ENCODE measurements at places on chromosomes 12 and 14.

- no peak for DNase-seq
These were observed 94.1 kb downstream of the PHETA1 start for GRCh38 chr12:111274777-111275176.

DNA sequence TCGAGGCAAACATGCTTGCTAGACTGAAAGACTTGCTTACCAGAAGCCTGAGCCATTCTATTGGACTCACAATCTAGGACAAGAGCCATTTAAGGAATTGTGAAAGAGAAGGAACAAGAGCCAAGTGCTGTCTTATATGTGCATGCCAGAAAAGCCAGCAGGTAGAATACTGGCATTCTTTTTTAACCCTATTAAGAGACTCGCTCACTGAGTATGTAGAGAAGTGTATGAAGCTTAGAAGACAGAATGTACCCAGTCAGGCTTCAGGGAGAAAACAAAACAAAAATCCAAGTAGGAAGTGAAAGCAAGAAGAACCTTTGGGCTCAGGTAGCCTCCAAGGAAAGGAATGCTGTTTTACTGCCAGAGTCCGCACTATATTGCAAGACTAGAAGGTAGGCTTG is 65.9 kb downstream of the DCAF5 start:
- DNase-seq: no peak

- no peak for DNase-seq
These were observed 235.0 kb downstream of the AACS start for GRCh38 chr12:125300249-125300648.

DNA sequence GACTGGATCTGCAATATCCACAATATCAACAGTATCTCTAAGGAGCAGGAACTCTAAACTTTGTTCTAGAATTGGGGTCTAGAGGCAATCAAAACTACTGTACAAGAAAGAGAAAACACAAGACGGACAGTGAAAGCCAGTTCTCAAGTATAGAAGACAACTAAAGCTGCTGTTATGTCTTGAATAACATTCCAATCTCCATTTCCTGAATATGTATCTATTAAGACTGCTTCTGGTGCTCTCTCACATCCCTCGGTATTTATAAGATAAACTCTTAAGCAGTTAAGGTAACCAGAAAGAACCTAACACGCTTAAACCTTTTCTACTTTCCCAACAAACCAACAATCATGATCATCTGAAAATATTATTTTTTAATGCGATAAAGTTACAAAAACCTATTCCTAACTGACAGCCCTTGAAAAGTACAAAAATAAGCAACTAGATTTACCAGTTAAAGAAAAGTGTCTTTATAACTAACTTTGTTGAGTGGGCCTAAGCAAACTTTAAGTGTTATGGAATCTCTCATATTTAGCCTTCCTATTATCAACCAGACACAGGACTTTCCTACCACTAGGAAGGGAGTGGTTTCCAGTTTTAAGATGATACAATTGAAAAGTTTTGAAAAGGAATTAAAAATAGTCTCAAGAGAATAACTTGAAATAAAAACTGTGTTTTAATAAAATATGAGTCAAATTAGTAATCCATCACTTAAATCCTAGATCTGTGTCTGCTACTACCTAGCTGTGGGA is 30.7 kb downstream of the NUMB start:
- no peak for DNase-seq

DNA sequence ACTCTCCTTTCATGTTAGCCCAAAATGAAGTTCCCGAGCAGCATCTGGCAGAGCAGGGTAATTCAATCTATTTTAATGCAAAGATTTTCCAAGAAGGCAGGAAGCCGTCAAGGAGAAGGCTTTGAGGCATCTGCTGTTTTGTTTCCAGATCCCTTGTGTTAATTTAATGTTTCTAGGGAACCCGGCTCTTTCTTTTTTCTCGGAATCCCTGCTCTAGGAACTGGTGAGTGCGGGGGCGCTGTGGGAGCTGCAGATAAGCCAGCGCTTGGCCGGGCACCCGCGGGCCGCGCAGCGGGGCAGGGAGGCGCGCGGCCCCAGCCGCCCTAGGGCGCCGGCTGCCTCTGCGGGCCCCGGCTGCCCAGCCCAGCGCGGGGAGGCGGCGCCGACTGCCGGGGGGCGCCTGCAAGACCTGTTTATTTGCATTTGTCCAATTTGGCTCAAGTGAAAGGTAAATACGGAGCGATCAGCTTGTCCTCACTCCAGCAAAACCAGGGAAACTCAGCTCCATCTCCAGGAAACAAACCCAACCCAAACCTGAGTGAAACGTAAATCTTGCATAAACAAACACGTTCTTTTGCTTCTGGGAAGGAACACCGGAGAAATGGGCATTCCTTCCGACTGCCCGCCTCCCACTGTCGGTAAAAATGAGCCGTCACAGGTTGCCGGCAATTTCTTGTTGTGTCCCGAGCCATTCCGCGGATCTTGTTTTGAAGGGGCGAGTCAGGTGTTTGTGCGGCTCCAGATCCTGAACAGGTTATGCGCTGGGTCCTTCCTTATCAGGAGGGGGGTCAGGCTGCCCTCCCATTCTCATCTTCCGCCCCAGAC is 65.1 kb downstream of the CRADD start:
- DNase-seq: no peak

- DNase-seq: no peak
These were observed 696.8 kb upstream of the LRFN5 start for GRCh38 chr14:40909906-40910305.

All from stimulated activated CD4-positive, alpha-beta T cell treated with anti-CD3 and anti-CD28 coated beads, Interleukin-12 subunit alpha, Interleukin-12 subunit beta, amount 100 ng/mL, for 24 hours (primary cell).